ENCODE measurements at places on chromosomes 12 and 14.

- DNase-seq = no peak
Observed at GRCh38 chr14:25843481-25844470, 754.1 kb downstream of the NOVA1 start.

DNA sequence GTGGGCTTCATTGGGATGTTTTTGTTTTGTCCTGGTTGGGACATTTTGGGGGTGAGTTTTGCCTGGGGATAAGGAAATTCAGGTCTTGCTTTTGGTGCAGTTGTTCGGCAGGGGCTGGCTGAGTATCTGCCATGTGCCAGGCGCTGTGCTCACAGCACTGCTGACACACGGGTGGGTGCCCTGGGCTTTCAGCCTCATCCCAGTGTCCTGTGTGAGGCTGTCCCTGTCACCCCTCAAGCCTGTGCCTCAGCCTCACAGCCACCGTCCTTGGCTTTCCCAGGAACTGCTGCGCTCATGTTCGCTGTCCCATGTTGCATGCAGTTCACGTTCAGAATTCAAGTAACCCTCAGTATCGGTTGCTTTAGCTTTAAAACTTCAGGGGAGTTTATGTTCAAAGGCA is 24.9 kb downstream of the XRCC3 start:
- no peak for DNase-seq

DNA sequence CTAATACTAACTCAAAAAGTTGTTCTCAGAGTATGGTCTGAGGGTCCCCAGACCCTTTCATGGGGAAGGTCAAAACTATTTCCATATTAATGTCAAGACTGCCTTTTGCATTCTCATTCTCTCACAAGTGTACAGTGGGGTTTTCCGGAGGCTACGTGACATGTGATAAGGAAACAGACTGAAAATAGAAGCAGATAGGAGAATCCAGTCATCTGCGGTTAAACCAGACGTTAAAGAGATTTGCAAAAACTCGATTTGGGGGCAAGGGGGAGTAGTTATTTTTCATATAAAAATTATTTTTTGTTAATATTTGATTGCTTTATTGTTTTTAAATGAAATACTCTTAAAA is 1.0 kb upstream of the NAP1L1 start:
- DNase-seq = peak; percentile 12

DNA sequence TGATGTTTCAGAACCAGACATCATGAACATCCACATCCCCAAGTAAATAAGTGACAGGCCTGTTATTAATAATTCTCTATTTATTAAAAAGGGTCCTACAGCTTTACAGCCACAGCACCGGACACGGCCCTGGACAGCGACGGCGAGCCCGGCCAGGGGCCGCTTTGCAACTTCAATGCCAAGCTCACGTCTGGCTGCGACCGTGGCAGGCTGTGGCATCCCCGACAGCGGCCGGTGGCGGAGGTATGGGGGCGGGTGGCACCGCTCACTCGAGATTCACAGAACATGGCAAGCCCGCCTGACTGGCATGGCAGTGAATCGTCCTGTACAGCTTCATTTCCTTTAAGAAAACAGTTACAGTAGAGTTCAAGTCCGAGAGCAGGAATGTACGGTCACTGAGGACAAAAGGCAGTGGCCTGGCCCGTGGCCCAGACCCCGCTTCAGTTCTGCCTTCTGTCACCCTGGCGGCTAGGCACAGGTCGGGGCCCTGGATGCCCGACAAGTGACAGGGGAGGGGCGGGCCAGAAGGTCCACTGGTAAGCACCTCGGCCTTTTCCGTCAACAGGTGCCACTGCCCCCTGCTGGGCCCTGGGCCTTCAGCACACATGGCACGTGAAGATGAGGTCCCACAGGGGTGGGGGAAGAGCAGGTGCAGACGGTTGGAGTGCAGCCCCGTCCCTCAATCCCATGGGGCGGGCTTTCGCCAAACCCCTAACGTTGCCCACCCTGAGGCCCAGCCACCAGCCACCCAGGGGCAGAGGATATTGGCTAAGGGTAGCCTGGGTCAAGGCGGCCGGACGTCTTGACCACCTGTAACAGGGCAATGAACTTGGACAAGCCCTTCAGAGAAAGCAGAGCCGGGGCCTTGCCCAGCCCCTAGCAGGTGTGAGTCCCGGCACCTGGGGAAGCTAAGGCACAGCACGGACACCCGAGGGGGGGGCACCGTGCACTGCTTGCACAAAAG is 30.3 kb downstream of the HIP1R start:
- DNase-seq = no peak

DNA sequence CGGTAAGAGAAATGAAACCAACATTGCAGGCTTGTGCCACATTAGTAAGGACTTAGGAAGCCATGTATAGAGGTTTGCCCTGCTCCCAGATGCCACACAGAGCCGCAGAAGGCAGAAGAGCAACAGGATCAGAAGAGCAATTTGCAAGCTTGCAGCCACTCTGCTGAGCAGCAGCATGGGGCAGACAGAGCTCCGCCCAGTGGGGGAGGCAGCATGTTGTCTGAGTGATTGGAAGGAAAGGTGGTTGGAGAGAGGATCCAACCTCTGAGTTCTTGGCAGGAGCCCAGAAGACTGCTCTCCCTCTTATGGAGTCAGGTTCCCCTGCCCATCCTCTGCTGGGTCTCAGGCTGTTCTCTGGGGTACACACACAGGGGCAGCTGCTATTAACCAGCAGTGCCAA is 2.3 kb upstream of the KRT6A start:
- DNase-seq = no peak

DNA sequence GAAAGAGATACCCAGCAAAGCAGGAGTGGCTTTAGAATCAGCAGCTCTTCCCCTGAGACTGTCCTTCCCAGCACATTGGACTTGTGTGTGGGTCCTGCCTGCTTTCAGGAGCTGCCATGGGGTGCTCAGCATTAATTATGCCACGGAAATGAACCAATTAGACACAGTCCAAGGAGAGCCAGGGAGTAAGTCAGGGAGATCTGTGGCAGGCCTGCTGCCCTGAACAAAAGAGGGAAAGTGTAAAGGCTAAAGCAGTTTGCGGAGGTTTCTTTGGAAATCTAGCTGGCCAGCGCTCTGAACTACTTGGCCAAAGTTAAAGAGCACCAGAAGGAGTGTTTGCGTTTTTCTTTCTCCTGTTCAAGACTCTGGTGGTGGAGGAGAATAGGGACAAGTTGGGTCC is 65.7 kb upstream of the SRSF5 start:
- no peak for DNase-seq
